ENCODE measurements at places on chromosomes 13 and 19.

DNA sequence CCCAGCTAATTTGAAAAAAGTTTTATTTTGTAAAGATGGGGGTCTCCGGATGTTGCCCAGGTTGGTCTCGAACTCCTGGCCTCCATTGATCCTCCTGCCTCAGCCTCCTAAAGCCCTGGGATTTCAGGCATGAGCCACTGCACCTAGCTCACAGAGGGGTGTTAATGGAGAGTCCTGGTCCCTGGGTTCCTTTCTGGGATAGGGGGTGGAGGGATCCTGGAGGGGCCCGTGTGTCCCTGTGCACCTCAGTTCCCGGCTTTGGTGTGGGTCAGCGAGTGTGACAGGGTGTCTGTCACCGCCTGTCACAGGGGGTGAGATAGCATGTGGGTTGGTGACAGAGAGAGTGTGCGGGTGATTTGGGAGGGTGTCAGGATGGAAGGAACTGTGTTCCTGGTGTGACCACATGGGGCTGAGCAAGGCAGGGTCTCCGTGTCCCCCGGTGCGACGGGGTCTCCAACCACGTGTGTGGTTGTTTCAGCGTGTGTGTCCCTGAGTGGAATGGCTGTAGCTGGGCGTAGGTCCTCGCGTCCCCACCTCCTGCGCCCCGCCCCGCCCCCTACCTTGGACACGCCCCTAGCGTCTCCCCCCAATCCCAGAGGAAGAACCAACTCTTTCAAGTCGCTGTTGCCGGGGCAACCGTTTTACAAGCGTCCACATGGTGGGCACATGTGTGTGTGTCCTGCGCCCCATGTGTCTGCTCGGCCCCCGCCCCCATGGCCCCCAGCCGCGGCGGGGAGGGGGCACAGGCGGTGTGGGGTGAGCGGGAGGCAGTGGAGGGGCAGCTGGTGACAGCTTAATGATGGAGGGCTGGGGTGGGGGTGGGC is 2.9 kb upstream of the NRTN start:
- DNase-seq: no peak

GRCh38 chr19:40417643-40417981 is 4.4 kb upstream of the PRX start:
- DNase-seq: no peak

DNA sequence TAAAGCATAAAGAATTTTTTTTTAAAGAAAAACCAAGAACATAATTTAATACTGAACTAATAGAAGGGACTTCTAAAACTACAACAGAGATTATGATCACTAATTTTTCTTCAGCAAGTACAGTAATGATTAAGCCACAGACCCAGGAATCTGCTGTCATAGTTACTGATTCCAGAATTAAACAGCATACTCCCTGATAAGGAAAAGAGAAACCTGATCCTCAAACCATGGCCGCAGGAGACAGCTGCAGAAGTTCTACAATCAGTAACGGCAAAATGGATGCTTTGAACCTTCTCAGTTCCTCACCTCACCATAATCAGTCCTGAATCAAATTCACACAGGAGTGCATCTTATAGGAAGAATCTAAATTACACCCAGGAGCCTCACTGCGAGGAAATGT is 939.0 kb upstream of the SLITRK1 start:
- no peak for DNase-seq

GRCh38 chr19:4057931-4058692 is 8.6 kb downstream of the ZBTB7A start:
- no peak for DNase-seq

DNA sequence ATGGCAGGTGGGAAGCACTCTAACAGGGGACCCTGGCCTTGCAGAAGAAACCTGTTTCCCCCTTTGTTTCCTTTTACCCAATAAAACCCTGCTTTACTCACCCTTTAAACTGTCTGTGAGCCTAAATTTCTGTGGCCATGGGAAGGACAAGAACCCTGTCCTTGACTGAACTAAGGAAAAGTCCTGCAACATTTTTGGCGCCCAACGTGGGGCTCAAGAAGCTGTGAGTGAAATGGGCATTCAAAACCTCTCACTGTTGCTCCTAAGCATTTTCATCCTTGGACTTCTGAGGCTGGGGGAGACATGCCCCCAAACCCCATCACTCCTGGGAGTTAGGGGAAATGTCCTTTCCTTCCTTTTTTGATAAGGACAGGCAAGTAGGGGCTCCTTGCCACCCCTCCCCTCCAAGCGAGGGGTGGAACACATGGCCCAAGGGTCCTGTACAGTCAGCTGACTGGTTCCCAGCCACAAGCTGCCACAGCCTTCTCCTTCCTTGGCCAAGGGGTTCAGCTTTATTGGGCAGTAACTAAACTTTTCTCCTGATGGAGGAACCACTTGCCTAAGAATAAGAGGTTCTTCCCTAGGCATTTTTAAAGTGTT is 381.6 kb downstream of the KLF5 start:
- DNase-seq: peak; percentile 13

DNA sequence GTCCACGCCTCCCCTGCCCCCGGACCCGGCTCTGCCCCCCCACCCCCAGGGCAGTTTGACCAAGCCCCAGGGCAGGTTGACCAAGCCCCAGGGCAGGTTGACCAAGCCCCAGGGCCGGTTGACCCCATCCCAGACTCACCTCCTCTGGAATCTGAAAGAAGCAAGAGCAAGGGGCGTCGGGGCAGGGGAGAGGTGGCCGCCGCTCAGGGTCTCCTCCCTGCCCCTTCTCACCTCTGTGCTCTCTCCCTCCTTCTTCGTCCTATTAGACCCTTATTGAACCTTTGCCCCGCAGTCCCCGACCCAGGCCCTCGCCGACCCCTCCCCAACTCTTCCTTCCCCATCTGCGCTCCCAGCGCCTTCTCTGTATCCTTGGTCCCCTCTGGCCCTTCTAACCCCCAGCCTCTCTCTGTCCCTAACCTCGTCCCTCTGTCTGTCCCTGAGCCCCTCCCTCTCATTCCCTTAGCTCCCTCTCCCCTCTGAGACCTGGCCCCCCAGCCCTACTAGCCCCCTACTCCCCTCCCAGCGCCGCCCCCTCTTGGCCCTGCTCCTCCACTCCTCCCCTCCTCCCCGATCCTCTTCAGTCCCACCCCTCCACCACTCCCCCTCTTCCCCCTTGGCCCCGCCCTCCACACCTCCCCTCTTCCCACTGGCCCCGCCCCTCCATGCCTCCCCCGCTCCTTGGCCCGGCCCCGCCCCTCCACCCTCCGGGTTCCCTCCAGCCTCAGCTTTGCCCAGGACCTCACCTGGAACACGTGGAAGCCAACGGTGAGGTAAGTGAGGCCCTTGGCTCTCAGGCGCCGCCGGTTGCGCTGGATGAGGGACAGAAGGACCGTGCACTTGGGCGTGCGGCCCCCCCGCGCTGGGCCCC is 7.6 kb downstream of the CAPN12 start:
- no peak for DNase-seq

DNA sequence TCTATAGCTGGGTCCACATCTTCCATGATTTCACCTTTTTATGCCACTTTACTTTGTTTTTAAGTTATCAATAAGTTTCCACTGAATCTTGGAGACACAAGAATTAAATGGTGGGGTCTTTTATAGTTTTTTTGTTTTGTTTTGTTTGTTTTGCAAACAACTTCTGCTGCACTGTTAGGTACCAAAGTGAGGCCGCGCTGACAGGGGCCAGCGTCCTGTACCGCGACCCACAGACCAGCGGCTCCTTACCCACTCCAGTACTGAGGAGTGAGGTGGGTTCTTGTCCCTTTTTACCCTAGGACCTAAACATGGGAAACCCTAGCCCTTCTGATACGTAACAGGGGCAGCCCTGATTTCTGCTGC is 75.8 kb upstream of the MCF2L start:
- no peak for DNase-seq

- no peak for DNase-seq
Measured at GRCh38 chr19:52227980-52228379, 38.1 kb downstream of the PPP2R1A start.

DNA sequence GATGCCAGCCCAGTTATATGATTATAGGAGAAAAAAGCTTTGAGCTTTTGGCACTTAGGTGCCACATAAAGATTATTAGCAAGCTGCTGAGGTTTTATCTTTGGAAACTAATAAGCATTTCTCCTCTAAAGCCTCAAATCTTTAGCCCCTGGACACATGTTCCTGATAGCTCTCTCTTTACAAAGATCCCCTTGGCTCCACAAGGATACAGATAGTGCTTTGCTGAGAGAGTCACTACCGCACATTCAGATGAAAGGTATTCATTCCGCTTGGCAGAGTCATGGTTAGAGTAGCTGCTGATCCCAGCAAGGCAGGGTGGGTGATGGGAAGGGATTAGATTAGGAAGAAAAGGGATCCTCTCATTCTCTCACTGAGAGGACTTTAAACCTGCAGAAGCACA is 28.2 kb upstream of the PSG7 start:
- DNase-seq: no peak

GRCh38 chr19:36986131-36986530 is 70.0 kb downstream of the ZNF568 start:
- DNase-seq: no peak

GRCh38 chr19:29515706-29516357 is 10.0 kb upstream of the VSTM2B start:
- DNase-seq: no peak

- no peak for DNase-seq
Measured at GRCh38 chr13:49238621-49239020, 9.1 kb upstream of the CDADC1 start.

DNA sequence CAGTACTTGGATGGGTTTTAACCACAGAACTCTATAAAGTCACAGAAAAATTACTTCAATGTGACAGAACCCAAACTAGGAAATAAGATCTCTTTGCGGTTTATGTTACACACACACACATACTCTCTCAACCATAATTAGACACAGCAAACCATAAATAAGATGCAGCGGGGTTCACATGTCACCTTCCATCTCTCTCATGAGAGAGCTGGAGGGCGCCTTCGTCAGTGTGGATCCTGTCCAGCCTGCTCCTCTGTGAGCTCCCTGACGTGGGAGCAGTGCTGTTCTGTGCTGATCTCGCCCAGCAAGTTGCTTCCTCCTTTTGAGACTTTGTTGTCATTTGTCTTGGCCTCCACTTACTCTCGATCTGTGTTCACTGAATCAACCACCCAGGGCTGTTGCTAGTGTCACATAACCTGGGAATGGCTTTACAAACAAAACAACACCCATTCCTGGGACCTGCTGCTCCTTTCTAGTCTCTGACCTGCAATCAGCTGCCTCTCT is 204.9 kb upstream of the KL start:
- DNase-seq: no peak

GRCh38 chr13:35293579-35294226 is 182.8 kb downstream of the MAB21L1 start:
- no peak for DNase-seq

DNA sequence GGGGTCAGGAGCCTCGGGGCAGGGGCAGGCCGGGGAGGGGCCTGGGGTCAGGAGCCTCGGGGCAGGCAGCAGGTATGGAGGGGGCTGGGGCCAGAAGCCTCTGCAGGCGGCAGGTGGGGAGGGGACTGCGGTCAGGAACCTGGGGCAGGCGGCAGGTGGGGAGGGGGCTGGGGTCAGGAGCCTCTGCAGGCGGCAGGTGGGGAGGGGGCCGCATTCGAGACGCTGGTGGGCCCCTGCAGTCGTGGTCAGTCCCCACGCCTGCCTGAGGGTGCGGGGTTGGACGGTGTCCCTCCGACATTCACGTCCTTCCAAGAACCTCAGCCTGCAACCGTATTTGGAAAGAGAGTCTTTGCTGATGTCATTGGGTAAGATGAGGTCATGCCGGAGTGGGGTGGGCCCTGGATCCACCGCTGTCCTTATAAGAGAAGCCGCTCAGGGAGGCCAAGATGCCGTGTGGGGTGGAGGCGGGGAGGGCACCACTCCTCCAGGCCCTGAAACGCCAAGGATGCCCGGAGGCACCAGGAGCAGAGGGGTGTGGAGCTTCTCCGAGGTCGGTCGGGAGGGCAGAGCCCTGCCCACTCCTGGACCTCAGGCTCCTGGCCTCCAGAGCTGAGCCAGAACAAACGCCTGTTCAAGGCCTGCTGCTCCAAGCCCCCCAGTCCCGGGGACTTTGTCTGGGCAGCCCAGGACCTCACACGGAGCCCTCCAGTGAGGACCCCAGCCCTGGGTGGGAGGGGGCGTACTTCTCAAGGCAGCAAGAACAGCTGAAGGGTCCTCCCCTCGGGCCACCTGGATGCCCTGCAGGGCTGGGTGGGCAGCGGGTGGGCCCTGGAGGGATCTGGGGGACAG is 30.1 kb downstream of the PIP5K1C start:
- no peak for DNase-seq

GRCh38 chr19:18204394-18205199 is 755 bp upstream of the RAB3A start:
- no peak for DNase-seq

GRCh38 chr13:52736891-52737290 is 2.7 kb downstream of the CNMD start:
- DNase-seq: no peak

DNA sequence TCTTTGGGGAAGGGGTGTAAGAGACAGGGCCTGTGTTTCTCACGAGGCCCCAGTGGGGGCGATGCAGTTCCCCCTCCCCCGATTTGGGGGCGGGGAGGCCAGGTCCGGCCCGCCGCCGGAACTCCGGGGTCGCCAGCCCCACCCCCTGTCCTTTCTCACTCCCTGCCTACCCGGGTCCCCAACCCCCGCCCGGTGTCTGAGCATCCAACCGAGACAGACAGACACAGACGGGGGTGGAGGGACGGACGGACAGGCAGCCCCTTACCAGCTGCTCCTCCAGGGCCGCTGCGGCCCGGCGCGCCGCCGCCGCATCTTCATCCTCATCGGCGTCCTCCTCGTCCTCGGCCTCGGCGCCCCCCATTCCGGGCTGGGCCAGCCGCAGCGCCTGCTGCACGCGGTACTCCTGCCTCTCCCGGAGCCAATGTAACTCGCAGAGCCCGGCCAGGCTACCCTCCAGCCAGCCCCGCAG is 397 bp downstream of the DACT3 start:
- no peak for DNase-seq

DNA sequence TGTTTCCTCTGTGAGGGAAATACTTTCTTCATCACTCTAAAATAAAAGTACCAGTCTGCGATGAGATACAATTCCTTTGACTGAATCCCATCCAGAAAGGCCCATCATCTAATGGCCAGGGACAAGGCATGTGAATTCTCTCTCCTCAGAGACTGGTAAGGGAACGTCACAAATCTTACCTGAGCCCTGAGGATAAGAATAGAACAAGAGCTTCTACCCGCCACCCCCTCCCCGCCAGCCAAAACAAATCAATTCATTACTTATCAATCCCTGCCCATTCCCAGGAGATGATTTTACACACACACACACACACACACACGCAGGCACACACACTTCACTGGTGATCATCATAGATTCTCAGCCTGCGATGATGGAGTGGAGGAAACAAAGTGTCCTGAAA is 198.7 kb downstream of the DNAJC15 start:
- no peak for DNase-seq

DNA sequence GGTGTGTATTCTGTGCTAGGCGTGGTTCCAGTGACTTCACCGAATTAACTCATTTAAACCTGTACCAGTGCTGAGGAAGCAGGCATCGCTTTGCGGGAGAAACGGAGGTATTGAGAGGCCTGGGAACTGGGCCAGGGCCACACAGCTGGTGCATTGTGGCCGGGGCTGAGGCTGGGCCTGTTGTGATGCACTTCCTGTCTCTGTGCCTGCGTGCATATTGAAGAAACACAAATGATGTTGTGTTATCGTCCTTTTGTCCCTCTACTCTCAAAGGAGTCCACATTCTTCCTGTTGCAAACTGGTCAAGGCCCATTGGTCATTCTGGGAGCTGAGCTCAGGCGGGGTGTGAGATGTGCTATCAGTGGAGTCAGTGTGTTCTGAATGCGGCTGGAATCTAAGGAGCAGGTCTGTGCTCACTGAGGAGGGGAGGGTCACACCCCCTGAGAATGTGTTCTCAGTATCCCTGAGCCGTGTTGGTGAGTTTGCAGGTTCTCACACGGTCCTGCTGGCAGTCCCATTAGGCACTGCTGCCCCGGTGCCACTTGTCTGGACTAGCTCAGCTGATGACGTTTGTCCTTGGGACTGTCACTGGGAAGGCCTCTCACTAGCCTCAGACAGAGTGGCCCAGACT is 62.1 kb downstream of the ARHGEF7 start:
- DNase-seq: no peak

All from activated naive CD4-positive, alpha-beta T cell treated with anti-CD3 and anti-CD28 coated beads, Interleukin-2, amount 50 U/mL, for 72 hours (primary cell).